Colonic mucosa (tissue), 4 donors: ENCODE measurements at places on chromosomes 4 and X.

- DNase-seq = no peak
These were observed 38.1 kb upstream of the CXCL13 start for GRCh38 chr4:77567549-77567948.

DNA sequence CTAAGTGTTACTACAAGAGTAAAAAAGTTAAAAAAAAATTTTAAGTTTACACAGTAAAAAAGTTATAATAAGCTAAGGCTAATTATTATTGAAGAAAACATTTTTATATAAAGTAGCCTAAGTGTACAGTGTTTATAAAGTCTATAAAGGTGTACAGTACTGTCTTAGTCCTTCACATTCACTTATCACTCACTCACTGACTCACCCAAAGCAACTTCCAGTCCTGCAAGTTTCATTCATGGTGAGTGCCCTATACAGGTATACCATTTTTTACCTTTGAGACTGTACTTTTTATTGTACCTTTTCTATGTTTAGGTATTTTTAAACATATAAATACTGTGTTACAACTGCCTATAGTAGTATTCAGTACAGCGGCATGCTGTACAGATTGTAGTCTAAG lies 74.2 kb downstream of the TMEM165 start:
- DNase-seq = no peak

DNA sequence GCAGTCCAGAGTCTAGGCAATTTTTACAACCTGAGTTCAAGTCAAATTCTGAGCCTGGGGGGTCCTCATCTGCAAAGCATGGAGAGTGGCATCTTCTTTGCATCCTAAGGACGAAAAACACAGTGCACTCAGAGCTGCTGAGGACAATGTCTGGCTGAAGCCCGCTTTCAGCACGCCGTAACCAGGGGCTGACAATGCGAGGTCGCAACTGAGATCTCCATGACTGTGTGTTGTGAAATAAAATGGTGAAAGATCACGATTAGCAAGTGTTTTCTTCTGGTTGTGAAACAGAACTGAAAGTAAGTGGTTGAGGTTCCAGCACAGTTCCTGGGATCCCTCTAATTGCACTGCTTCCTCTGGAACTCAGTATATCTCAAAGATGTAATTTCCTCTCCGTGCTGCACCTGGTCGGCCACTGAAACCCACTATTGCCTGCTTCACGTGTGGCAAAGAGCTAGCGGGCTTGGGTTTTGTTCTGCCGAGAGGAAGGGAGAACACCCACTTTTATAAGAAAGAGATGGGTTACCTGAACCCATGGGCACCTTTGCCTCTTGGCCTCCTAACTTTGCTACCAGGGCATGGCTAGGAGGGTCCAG lies 7.7 kb upstream of the F11 start:
- no peak for DNase-seq

- DNase-seq = no peak
These were observed 180.3 kb upstream of the HS3ST1 start for GRCh38 chr4:11608992-11609391.

DNA sequence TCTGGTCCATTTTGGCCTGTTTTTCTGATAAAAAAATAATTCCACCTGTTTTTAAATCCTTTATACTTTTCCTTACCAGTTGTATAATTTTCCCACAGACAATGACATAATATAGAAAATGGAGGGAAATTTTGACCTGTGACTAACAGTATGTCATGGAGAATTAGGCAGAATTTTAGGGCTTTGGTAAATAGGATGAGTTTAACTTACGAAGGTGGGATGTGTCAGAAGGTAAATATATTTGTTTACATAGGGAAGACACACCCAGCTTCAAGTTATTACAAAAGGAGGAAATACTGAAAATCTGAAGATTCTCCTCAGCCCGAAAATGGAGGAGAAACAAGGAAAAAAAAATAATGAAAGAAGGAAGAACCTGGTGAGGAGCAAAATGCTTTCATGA lies 64.6 kb upstream of the PPP3CA start:
- no peak for DNase-seq
